ENCODE measurements at places on chromosomes 2 and 18. TPM values are rescaled to one million over a fixed set of nuclear protein-coding genes. Genes with fewer than 3 reads are reported as not detected.

Gene ATP5F1A
- 390 TPM for total RNA-seq

DNA sequence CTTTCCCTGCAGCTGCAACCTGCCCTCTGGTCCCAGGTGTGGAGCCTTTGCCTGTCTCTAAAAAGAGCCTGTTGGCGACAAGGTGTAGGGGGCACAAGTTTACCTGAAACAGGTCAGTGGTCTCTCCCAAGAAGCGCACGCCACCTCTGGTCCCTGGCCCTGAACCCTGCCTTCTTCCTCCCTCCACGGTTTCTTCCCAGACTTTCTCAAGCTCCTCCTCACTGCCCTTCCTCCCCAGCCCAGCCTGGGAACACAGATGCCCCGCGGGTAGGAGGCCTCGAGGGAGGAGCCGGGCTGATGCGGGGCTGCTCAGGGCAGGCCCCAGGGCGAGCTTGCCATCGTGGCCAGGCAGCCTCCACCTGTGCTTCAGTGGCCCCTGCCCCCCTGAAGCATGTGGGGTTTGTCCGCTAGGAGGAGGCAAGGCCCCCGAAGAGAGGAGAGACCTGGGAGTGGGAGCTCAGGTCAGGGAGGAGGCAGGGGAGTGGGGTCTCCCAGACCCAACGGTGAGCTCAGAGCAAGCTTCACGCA is 89.5 kb downstream of the SMAD7 start:
- no peaks in the 10 kb centered on the region for H3K27me3 ChIP-seq
- peaks cover 7% of the 10 kb centered on the region for H3K4me1 ChIP-seq
- DNase-seq = no peak
- no peak overlapping the region for H3K27ac ChIP-seq
- no peak overlapping the region for H3K4me3 ChIP-seq

DNA sequence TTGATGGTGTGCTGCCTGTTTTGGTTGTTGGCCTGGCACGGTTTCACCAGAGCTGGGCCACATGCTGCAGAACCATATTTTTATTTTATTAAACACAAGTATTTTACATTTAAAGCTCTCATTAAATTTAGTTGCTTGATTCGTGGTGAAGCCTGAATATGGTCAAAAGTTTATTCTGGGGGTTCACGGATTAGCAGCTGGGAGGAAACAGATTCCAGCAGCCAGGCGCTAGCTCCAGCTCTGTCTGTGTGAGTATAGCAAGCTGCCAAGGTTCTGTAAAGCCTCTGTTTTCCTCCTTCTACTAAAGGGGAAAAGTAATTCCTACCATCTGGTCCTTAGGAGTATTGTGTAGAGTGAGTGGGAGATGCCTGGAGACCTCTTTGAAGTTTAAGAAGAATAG is 22.5 kb downstream of the GATA6 start:
- no peak overlapping the region for H3K4me3 ChIP-seq
- peaks cover 29% of the 10 kb centered on the region for H3K36me3 ChIP-seq
- peaks cover 62% of the 10 kb centered on the region for H3K4me1 ChIP-seq
- no peak for DNase-seq
- H3K27me3 ChIP-seq = no peaks in the 10 kb centered on the region

DNA sequence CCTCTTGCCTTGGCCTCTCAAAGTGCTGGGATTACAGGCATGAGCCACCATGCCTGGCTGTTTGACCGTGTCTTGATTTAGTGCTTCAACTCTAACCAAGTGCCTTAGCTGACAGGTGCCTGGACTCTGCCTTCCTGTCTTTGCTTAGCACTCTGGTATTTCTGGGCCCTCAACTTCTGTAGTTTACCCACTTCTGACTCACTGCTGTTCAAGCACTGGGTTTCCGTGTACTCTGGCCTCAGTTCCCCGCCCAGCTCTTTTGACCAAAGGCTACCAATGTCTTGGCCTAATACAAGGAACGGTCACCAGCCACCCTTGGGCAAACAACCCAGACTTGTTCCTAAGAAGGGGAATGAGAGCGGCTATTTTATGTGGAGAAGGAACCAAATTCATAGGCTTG is 35.7 kb upstream of the CABLES1 start:
- H3K4me1 ChIP-seq = peaks cover 13% of the 10 kb centered on the region
- no peak for DNase-seq
- peak overlapping the region; percentile 87 for H3K27ac ChIP-seq
- no peak overlapping the region for H3K4me3 ChIP-seq

Gene SCN2A
- 0.86 TPM for total RNA-seq

Gene KIF1A
- total RNA-seq = 132 TPM

- peak; percentile 32 for DNase-seq
- no peaks in the 10 kb centered on the region for H3K36me3 ChIP-seq
- H3K4me1 ChIP-seq = no peaks in the 10 kb centered on the region
- H3K27ac ChIP-seq = no peak overlapping the region
- no peak overlapping the region for H3K4me3 ChIP-seq
Measured at GRCh38 chr18:78659748-78660147, 319.9 kb upstream of the SALL3 start.

Gene ACMSD
- total RNA-seq = not detected

- no peak overlapping the region for H3K4me3 ChIP-seq
- H3K36me3 ChIP-seq = no peaks in the 10 kb centered on the region
- H3K4me1 ChIP-seq = peaks cover 6% of the 10 kb centered on the region
- DNase-seq = no peak
- H3K27ac ChIP-seq = peak overlapping the region; percentile 69
Measured at GRCh38 chr2:96912346-96913116, 42.7 kb upstream of the SEMA4C start.

- no peaks in the 10 kb centered on the region for H3K27me3 ChIP-seq
- DNase-seq = no peak
- H3K4me3 ChIP-seq = no peak overlapping the region
- no peak overlapping the region for H3K27ac ChIP-seq
- peaks cover 19% of the 10 kb centered on the region for H3K36me3 ChIP-seq
Measured at GRCh38 chr2:85145116-85145820, 12.1 kb downstream of the TCF7L1 start.

DNA sequence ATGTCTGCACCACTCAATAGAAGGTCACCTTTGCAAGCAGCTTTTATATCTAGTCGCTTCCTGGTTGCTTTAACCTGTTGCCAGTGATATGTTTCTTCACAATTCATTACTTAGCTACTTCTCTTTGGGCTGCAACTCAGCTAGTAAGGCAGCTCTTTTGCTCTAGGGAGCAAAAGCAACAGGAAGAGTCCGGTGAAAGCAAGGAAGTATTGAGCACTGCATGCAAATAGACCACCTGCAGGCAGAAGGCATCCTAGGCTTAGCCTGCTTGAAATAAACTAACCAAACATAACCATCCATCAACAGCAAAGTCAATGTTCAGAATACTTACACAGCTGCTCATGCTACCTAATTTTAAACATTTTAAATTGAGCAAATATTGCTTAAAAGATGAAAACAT is 529.2 kb upstream of the LINC00305 start:
- peaks cover 10% of the 10 kb centered on the region for H3K4me1 ChIP-seq
- H3K4me3 ChIP-seq = no peak overlapping the region
- no peak overlapping the region for H3K27ac ChIP-seq
- H3K27me3 ChIP-seq = peaks cover 3% of the 10 kb centered on the region
- DNase-seq = no peak
- H3K36me3 ChIP-seq = peaks cover 3% of the 10 kb centered on the region

DNA sequence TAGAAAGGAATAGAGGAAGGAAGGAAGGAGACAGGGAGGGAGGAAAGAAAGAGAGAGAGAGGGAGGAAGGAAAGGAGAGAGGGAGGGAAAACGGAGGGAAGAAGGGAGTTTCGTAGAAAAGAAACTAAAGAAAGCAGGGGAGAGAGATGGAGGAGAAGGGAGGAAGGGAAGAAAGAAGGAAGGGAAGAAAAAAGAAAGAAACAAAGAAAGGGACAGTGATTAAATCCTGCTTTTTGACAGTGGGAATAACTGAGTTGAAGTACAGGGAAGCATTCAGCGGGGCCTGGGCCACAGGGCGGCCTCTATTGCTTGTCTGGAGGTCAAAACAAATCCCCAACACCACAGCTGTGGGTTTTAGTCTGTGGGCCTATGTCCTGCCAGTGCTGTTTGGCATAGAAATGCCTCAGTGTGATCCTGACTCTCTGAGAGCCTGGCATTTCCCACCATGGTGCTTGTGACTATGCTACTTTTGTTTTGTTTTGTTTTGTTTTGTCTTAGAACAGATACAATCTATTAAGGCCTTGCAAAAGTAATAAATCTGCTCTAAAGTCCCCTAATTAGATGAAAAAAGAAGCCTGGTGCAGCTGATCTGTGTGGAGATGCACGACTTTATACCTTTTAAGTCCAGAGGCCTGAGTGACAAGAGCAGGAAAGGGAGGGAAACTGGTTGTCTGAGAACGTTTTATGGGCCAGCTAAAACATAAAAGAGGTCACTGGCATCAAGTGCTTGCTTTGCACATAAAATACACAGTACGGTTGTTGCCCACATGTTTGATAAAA is 40.0 kb downstream of the IL1RL2 start:
- no peak overlapping the region for H3K27ac ChIP-seq
- H3K4me1 ChIP-seq = peaks cover 7% of the 10 kb centered on the region
- H3K4me3 ChIP-seq = no peak overlapping the region
- DNase-seq = no peak
- no peaks in the 10 kb centered on the region for H3K36me3 ChIP-seq

DNA sequence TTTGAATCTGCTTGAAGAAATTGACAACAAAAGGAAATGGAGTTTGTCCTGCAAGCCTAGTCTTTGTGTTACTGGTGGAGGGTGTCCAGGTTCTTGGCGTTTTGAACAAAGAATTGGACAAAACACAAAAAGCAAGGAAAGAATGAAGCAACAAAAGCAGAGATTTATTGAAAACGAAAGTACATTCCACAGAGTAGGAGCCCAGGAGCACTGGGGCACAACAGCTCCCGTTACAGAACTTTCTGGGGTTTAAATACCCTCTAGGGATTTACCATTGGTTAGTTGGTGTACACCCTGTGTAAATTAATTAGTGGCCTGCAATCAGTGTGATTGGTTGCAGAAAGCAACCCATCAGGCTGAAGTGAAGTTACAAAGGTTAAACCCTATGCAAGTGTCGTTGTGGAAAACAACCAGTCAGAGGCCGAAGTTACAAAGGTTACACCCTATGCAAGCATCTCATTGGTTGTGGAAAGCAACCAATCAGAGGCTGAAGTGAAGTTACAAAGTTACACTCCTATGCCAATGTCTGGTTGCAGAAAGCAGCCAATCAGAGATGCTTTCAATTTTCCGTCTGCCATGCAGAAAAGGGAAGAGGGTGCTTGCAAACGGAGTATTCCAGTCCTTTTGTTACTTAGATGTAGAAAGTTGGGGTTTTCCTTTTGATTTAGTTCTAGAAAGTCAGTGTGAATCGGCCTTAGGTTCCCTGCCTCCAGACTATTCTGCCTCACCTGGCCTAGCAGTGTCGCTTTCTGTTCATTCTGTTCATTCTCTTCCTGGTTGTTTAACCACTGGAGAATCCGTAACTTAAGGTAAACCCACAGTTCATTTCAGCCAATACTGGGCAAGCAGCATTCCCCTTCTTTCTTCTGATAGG is 47.6 kb upstream of the PTH2R start:
- H3K36me3 ChIP-seq = peaks cover 17% of the 10 kb centered on the region
- H3K4me3 ChIP-seq = no peak overlapping the region
- H3K27ac ChIP-seq = no peak overlapping the region
- H3K27me3 ChIP-seq = no peaks in the 10 kb centered on the region

- H3K4me1 ChIP-seq = no peaks in the 10 kb centered on the region
- H3K27me3 ChIP-seq = peaks cover 18% of the 10 kb centered on the region
- no peak overlapping the region for H3K27ac ChIP-seq
- no peak for DNase-seq
- peaks cover 2% of the 10 kb centered on the region for H3K36me3 ChIP-seq
Measured at GRCh38 chr2:121839584-121839983, 84.1 kb downstream of the TSN start.

DNA sequence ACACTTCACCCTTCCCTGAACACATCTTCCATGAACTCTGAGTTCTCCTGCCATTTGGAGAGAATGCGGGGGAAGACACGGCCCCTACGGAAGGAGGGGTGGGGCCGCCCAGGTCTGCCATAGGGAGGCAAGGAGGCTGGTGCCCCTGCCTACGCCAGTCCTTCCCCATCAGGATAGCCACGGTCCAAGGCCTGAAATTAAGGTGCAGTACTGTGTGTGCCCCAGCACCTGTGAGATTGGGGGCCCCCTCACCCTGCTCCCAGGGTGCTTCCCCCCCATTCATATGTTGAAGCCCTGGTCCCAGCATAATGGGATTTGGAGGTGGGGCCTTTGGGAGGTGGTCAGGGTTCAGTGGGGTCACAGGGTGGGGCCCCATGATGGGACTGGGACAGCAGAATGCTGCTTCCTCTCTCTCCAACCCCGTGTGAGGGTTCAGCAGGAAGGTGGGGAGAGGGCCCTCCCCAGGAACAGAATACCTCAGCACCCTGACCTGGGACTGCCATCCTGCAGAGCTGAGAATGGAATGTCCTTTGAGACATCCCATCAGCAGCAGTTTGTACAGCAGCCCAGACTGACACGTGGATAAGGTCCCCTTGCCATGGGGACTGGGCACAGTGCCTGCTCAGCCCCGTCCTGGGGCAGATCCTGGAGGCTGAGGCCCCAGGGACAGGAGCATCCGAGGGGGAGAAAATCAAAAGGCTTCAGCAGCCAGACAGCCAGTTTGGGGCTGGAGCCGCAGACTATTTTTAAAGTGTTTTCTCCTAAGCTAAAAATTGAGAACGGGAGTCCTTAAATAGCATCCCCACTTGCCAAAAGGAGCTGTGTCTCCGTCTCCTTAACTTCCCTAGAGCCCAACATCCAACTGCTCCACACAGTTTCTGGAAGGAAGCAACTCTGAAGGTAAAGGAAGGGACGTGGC is 105.1 kb downstream of the NDUFA10 start:
- H3K27ac ChIP-seq = no peak overlapping the region

DNA sequence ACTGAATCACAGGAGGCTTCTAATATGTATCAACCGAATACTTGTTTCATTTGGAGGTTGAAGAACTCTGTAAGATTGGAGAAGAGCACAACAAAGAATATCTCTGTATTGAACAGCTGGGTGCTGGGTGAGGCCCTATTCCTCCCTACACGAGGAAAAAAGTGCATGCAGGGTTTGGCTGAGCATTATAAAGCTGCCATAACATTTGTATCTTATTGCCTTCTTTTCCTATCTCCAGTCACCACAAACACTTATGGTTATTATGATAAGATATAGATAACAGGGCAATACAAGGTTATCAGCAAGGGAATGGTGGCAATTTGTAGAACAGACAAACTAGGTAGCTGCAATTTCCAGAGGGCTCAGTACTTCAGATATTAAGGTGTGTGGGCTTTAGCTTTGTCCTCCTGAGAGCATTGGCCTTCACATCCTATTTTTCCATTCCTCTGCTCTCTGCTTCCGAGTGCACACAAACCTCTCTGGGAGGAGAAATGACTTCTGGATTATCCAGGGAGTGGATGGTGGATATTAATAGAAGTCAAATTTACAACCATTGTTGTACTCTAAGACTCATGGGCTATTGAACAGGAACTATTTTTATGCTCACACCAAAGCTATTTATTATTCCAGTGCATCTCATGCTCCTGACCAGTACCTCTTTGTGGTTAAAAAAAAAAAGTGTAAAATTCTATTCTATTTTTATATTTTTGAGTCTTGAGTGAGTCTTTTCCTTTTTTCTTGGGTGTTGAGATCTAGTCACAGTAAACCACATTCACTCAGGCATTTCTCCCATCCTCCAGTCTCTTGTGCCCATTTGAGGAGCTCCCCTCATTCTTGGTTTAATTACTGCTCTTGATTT is 248.4 kb downstream of the ETAA1 start:
- DNase-seq = no peak
- peaks cover 2% of the 10 kb centered on the region for H3K36me3 ChIP-seq
- no peak overlapping the region for H3K27ac ChIP-seq
- H3K4me3 ChIP-seq = no peak overlapping the region
- peaks cover 45% of the 10 kb centered on the region for H3K4me1 ChIP-seq

GRCh38 chr2:125516496-125517109 is 1139.4 kb upstream of the GYPC start:
- no peaks in the 10 kb centered on the region for H3K4me1 ChIP-seq
- DNase-seq = no peak
- H3K4me3 ChIP-seq = no peak overlapping the region
